ENCODE measurements at places on chromosomes 5 and 9.

- DNase-seq, result no peak
Measured at GRCh38 chr9:128005923-128006322, 25.1 kb upstream of the EEIG1 start.

DNA sequence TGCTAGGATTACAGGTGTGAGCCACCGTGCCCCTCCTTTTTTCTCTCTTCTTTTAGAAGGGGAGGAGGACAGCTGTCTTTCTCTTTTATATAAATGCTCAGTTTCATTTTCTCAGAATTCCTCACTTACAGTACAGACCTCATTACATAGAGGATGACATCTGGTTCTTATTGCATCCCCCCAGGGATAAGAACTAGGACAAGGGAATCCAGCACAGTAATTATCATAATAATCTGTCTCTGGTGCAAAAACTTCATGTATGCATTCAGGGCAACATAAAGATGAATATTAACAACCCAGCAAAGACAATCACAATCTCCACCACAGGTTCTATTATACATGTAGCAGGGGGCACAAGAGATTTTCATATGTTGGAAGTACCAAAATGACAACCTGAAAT is 5.1 kb downstream of the SPZ1 start:
- DNase-seq, result no peak

DNA sequence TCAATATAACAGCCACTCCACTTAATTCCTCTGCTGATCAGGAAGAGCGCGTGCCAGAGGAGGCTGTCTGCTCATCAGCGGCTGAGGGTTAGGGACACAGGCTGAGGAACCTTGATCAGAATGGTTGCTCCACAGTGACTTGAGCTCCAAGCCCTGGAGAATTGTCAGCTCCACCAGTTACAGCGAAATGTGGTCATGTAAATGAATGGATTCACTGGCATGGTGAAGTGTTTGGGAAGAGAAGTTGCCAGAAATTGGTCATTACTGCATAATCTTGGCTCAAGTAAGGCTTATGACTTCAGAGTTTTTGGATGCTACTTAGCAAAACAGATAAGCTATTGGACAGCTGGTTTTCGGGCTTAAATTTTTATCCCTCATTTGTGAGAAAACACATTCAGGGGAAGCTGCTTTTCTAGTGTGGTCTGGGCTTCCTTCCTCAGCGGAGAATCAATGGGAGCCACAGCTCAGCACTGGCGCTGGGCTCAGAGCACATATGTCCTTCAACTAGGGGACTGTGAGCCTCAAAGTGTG is 65.0 kb downstream of the PRRT1B start:
- no peak for DNase-seq

GRCh38 chr9:80875947-80876346 is 813.4 kb downstream of the TLE1 start:
- no peak for DNase-seq

DNA sequence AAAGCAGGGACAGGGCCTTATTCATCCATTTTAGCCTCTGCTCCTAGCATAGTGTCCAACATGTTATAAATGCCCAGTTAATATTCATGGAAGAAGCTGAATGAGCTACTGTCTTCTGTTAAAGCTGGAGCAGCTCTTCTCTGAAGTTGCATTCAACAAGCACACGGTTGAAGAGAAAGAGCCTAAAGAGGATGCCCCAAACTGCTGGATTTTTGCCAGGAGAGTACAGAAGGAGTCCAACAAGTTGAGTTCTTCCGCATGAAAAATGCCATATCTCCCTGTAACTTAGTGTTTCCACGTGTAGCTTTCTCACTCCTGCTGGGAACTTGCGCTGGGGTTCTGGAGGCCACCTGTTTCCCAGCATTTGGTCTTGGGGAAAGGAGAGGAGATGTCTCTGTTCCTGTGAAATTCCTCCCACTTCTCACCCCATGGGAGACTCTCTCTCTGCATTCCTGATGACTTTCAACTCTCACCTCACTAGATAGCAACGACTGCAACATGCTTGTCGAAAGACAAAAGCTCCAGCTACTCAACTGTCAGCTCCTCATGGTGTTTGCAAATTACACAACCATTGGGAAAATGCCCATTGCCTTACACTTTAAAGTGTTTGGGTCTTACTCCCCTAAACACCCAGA is 122.8 kb downstream of the KIF4B start:
- no peak for DNase-seq

DNA sequence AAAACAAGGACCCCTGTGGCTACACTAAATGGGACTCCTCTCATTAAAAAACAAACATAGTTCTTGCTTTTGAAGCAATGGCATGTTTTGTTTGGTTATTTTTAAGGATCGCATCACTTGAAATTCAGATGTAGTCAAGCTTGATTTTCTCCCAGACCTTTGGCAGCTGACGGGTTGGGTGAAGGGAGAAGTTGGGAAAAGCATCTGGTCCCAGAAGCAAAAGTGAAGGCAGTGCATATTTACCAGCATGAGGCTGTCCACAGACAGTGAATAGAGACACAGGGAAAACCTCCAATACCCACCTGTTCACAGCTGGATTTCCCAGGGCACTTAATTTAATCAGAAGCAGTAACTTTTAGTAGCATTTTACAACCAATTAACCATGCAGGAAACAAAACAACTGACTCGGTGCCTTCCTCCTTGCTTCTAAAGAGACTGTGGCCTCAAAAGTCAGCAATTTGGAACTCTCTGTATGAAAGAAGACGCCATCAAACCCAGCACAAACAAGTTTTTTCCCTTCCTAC is 245.4 kb downstream of the EBF1 start:
- no peak for DNase-seq

GRCh38 chr5:36179950-36180349 is 28.0 kb downstream of the SKP2 start:
- DNase-seq, result no peak

- no peak for DNase-seq
Measured at GRCh38 chr5:102760815-102761214, 5.7 kb downstream of the PAM start.

DNA sequence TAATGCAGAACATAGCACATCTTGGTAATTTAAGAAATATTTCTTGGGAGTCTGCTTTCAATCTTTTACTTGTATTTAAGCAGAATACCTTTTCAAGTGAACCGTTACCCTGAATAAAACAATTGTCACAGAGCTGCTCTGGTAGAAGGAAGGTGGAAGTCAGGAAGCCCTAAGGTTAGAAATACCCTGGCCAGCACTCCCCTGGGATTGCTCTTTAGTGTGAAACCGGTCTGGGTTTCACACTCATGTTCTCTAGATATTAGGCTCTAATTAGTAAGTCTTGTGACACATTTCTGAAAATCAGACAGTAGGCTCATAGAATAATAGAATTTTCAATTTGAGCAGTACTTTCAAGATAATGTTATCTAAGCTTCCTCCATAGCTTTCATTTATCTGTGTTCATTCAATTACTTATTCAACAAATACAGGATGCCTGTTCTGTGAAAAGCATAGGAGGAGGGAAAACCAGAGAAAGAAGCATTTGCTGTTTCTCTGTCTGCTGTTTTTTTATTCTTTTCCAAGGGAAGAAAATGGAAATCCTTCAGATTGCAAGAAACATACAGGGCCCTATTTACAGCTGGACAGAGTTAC is 825.5 kb downstream of the TLR4 start:
- no peak for DNase-seq

- DNase-seq, result no peak
Measured at GRCh38 chr5:128220841-128221240, 137.3 kb downstream of the SLC12A2 start.

DNA sequence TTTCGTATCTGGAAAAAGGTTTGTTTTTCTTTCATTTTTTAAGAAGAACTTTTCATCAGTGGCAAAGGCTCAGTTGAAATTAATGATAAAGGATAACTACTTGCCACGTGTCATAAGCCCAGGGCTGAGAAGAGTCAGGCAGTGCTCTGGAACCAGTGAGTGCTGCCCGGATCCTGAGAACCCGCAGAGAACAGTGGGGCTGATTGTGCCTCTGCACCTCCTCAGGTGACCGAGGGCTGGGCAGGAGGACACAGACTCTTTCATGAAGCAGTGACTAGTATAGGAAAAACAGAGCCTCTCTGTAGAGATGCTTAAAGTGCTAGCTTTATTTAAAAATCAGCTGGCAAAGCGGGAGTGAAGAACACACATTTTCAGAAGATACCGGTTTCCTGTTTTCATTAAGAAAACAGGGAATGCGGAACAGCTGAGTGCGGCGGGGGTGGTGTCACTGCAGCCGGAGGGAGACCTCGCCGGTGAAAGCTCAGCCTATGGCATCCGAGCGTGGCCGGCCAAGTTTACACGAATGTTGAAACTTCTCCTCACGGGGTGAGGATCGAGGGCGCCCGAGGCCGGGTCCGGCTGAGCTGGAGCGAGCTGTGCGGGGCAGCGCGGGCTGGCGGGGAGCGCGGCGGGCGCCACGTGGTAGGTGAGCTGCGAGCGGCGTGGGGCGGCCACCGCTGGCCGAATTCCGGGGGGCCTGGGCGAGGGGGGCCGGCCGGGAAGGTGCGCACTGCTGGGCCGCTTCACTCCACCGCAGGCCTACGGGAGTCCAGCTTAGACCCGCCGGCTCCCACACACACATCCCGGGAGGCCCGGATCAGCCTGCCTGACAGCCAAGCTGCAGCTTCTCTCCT is 134.7 kb upstream of the DMRT1 start:
- DNase-seq, result no peak

DNA sequence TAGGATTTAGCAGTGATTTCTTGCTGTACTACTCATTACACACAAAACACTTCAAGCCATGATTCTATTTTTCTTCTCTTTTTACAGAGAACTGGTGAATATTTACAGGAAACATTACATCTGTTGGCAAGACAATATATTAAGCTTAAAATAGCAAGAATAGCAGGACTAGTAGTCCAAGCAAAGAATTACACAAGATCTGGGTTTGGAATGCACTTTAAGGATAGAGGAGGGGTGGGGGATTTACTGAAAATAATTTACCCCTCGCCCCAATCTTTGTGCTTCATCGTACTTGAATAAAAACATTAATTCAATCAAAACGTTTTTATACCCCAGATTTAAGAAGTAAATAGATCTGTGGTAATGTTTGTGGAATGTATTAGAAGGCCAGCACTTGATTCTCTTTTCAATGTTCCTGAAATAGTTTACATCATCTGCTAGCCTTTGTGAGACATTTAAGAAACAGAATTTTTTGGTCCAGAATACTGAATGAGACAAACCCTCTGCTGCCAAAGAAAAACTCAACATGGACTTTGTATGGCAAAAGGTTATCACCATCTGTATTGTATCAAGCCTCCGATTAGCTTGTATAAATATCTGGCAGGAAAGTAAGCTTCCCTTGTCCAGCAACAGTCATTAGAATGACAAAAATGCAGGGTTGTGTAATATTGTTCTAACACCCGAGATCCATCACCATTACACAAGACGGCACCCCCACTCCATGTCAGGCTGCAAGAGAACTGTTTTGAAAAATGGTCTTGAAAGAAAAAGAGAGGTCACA is 23.8 kb downstream of the SVEP1 start:
- DNase-seq, result no peak

DNA sequence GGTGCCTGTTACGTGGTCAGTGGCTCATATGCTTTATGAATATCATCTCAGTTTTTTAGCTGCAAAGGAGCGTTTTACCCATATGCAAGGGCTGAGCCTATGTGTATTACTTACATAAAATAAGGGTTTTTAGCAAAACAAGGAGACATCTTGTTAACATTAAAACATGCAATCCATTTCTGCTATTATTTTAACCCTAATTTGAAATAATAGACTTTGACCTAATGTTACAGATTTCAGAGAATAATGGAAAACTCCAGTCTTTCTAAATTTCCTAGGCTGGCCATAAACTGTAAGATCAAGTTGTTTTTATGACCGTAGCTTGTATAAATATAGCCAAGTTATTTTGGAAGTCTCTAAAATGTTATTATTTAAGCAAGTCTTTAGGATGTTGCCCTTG is 121.1 kb upstream of the SEMA6A start:
- DNase-seq, result no peak

DNA sequence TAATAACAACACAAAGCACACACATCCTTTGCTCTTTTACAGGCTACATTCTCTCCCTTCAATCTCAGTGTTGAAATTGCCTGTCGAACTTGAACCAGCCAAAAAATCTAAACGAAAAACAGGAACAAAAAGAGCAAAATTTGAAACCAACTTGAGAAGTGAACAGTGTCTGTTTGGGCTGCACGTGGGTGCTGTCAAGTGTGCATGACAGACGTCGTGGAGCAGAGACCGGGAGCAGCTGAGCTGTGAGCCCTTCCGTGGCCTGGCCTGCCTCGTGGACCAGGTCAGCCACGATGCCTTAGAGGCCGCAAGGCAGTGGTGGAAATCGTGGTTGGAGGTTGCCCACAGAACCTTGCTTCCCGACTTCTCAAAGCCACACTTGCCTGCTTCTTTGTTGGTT is 34.8 kb upstream of the DENND1A start:
- DNase-seq, result no peak

GRCh38 chr9:88530051-88530450 is 4.9 kb upstream of the NXNL2 start:
- no peak for DNase-seq

DNA sequence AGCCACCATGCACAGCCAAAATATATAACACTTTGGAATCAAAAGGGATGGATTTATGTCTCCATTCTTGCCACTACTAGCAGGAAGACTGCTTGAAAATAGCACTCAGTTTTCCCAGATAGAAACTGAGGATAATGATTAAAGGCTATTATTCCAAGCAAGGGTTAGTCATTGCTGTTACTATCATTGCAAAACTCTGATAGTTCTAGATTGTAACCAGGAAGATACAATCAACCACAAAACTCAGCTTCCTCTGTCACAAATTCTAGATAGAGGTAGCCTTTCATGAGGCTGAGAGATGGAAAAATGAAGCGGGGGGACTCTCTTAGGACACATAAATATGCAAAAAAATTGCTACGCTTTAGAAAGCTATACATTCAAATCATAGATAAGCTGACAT is 3.1 kb downstream of the ANXA1 start:
- DNase-seq, result no peak

Data from stimulated activated CD8-positive, alpha-beta memory T cell treated with anti-CD3 and anti-CD28 coated beads, Interleukin-2, amount 100 ng/mL, for 48 hours (primary cell).